NCI-H460 (cell line): ENCODE measurements at places on chromosomes 11 and 22. TPM values are rescaled to one million over a fixed set of nuclear protein-coding genes. Genes with fewer than 3 reads are reported as not detected.

The TRIM34 gene
- total RNA-seq, result 4.9 and 6.3 TPM in 2 replicates

The P2RY6 gene
- total RNA-seq, result not detected in 2 replicates

The RAG1 gene
- total RNA-seq, result 0.12 and 0.17 TPM in 2 replicates

The IGSF22 gene
- not detected in 2 replicates for total RNA-seq

The SMDT1 gene
- total RNA-seq, result 10.4 and 16.7 TPM in 2 replicates

The SCT gene
- not detected in 2 replicates for total RNA-seq

The KLHL35 gene
- 4.3 and 4.7 TPM in 2 replicates for total RNA-seq

The C11orf91 gene
- total RNA-seq, result not detected in 2 replicates

The TBX10 gene
- total RNA-seq, result not detected in 2 replicates

The OR8G1 gene
- not detected in 2 replicates for total RNA-seq

The KCNK4 gene
- total RNA-seq, result 0.10 TPM in 1 of 2 replicates, not detected in the other

The NUDT8 gene
- total RNA-seq, result 3.5 and 6.9 TPM in 2 replicates

The OR52I2 gene
- total RNA-seq, result not detected in 2 replicates

The ART5 gene
- not detected in 2 replicates for total RNA-seq

The GAL gene
- 35.4 and 37.1 TPM in 2 replicates for total RNA-seq

The USH1C gene
- total RNA-seq, result 24.6 and 35.4 TPM in 2 replicates

The OR51I1 gene
- not detected in 2 replicates for total RNA-seq

The ELMOD1 gene
- 0.12 TPM in 1 of 2 replicates, not detected in the other for total RNA-seq

The POU2AF2 gene
- total RNA-seq, result not detected in 2 replicates

The OR52N5 gene
- not detected in 2 replicates for total RNA-seq

The MRPL11 gene
- 66.8 and 90.4 TPM in 2 replicates for total RNA-seq

The HBE1 gene
- 0.29 and 1.2 TPM in 2 replicates for total RNA-seq

The ANKK1 gene
- 0.12 TPM in 1 of 2 replicates, not detected in the other for total RNA-seq

The GATD1 gene
- total RNA-seq, result 21.6 and 23.0 TPM in 2 replicates

The AP2A2 gene
- total RNA-seq, result 25.1 and 35.9 TPM in 2 replicates

The AIFM3 gene
- total RNA-seq, result 0.98 and 1.4 TPM in 2 replicates

The NAALAD2 gene
- total RNA-seq, result not detected in 2 replicates

The HEPACAM gene
- not detected in 2 replicates for total RNA-seq

The FAM83F gene
- 0.07 and 0.09 TPM in 2 replicates for total RNA-seq

The LMNTD2 gene
- total RNA-seq, result 0.38 and 1.8 TPM in 2 replicates

The PGR gene
- 0.22 and 0.26 TPM in 2 replicates for total RNA-seq

The XPNPEP3 gene
- total RNA-seq, result 15.1 and 15.2 TPM in 2 replicates

The BTBD18 gene
- not detected in 2 replicates for total RNA-seq

The ELF5 gene
- not detected in 2 replicates for total RNA-seq

The IL18 gene
- total RNA-seq, result 4.2 and 6.0 TPM in 2 replicates

The APLNR gene
- total RNA-seq, result not detected in 2 replicates

The BRD1 gene
- 15.5 and 16.7 TPM in 2 replicates for total RNA-seq

The DLG2 gene
- 103 and 115 TPM in 2 replicates for total RNA-seq

The BARX2 gene
- total RNA-seq, result not detected in 2 replicates

The CCDC179 gene
- total RNA-seq, result not detected in 2 replicates

The GRM5 gene
- total RNA-seq, result not detected in 2 replicates

The MMP12 gene
- total RNA-seq, result not detected in 2 replicates

The VPREB3 gene
- total RNA-seq, result not detected in 2 replicates

The SCGB1A1 gene
- not detected in 2 replicates for total RNA-seq

The PRG3 gene
- total RNA-seq, result not detected in 2 replicates

The UCP2 gene
- total RNA-seq, result 0.26 and 0.45 TPM in 2 replicates

The UBQLNL gene
- not detected in 2 replicates for total RNA-seq

The GTSE1 gene
- 8.6 and 10.3 TPM in 2 replicates for total RNA-seq

The C11orf87 gene
- total RNA-seq, result not detected in 2 replicates

The RASGRP2 gene
- total RNA-seq, result not detected in 2 replicates

The HEPN1 gene
- not detected in 2 replicates for total RNA-seq

The NUP98 gene
- 82.8 and 96.9 TPM in 2 replicates for total RNA-seq

The CBX7 gene
- total RNA-seq, result 0.45 and 0.78 TPM in 2 replicates

The XKR3 gene
- not detected in 2 replicates for total RNA-seq

The TMEM151A gene
- 0.32 and 0.40 TPM in 2 replicates for total RNA-seq
